ENCODE measurements at places on chromosomes 6 and 20.
A peak's percentile ranks its signal among the peaks of the same experiment; 100 is the strongest.

DNA sequence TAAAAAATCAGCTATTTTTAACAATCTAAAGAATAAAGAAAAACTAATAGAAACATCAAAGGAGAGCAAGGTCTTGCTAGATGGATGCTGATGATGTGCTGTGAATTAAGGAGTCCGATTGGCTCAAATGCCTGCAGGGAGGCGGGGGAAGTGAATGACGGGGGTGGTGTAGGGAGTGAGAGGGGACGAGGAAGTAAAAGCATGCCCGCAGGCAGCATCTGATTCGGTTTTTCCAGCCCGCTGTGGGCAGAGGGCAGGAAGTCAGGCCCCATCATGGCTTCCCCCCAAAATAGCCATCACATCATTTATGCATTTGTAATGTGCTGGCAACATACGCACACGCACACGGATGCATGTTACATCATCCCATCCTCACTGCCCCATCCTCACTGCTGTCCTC, 10.3 kb downstream of the RSPO4 start:
- no peak for DNase-seq

DNA sequence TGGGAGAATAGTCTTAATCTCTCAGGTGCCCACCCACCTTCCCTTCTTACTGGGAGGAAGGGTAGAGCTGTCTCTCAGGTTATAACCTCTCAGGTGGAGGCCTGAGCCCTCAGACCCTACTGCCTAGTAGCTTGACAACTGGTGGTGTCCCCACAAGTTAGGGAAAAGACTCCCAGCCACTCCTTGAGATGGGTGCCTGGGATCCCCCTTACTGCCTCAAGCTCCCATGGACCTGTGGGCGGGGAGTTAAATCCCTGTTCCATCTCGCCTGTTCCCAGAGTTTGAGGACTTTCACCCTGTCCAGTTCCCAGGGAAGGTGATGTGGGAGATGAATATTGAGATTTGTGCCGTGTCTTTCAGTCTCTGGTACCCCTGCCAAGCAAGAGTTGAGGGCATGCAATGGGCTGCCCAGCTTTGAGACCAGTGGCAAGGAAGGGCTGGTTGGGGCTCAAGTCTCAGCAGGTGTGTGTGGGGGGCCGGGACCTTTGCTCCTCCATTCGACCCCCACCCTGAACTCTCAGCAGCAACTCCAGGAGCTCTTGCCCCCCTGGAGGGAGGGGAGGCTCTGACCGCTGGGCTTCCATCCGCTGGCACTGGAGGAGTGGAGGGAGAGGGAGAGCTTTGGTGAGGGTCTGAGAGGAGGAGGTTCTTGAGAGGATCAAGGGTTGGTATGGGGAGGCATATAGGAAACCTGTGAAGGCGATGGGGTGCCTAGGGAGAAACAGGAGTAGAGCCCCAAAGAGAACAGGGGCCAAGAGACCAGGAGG, 1.1 kb upstream of the PBX2 start:
- DNase-seq, result no peak

GRCh38 chr20:44422083-44422482, 53.6 kb upstream of the TTPAL start:
- no peak for DNase-seq

GRCh38 chr6:104325341-104326172, 534.2 kb downstream of the HACE1 start:
- no peak for DNase-seq

DNA sequence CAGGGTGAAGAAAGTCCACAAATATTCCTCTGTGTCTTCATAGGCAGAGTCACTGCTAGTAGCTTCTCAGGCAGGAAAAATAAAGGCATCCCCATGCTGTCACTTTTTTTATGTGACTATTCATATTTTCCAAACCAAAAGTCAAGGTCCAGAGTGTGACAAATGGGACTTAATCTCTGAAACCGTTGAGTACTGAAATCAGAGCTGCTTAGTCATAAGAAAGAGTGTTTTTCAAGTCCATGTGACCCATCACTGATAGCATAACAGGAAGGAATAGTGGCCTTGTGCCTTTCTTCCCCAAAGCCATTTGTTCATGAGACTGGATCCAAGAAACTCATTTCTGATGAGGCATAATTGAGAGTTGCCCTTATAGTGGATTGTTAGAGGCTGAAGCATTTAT, 210.3 kb upstream of the TSHZ2 start:
- no peak for DNase-seq

- no peak for DNase-seq
Observed at GRCh38 chr6:101231606-101232235, 161.8 kb upstream of the GRIK2 start.

- DNase-seq, result no peak
Observed at GRCh38 chr20:15619341-15619740, 953.9 kb downstream of the KIF16B start.

- no peak for DNase-seq
Observed at GRCh38 chr6:64926051-64926450, 781.0 kb downstream of the EYS start.

DNA sequence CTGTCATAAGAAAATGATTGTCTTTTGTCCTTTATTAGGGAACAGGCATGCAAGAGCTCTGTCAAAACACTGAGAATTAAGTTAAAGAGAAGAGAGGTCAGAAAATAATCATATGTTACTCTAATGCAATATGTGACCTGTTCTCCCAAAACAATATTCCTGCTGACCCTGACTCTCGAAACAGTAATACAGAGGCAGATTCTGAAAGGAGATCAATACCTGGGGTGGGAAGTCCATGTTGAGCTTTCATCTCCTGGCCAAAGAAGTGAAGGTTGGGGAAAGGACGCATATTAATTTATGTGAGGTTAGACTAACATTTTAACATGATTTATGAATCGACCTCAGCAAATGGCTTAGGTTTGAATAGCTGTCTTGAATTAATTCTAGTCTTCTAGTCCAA, 243.0 kb downstream of the PTPRK start:
- no peak for DNase-seq

GRCh38 chr6:157896932-157897331, 73.9 kb downstream of the SNX9 start:
- DNase-seq, result no peak

DNA sequence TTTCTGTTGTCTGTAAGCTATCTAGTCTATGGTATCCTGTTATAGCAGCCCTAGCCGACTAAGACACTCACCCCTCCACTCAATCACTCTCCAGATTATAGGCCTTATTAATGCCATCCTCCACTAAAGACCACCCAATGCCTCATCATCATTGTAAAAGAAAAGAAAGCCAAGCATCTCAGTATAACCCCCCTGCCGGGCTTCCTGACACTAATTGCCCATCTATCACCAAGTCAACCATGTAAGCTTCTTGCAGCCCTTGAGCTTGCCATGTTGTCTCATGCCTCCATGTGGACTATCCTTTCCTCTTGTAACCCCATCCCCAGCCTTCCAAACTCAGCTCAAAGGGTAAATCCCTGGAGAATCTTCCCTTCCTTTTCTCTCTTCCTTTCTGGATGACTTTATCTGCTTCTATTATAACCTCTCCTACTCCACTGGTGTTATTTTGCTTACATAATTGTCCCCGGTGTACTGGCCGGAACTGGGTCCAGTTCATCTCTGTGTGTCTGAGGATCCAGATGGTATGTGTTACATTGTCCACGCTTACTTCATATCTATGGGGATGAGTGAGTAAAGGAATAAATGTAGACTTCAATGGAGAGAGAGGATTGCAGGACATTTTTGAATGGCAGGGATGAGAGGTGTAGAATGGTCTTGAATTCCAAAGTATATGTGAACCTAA, 202.9 kb upstream of the SOX4 start:
- no peak for DNase-seq

- peak; percentile 81 for DNase-seq
Observed at GRCh38 chr6:436308-437036, 44.9 kb downstream of the IRF4 start.

- DNase-seq, result no peak
Observed at GRCh38 chr6:45423111-45423823, 45.5 kb upstream of the SUPT3H start.

DNA sequence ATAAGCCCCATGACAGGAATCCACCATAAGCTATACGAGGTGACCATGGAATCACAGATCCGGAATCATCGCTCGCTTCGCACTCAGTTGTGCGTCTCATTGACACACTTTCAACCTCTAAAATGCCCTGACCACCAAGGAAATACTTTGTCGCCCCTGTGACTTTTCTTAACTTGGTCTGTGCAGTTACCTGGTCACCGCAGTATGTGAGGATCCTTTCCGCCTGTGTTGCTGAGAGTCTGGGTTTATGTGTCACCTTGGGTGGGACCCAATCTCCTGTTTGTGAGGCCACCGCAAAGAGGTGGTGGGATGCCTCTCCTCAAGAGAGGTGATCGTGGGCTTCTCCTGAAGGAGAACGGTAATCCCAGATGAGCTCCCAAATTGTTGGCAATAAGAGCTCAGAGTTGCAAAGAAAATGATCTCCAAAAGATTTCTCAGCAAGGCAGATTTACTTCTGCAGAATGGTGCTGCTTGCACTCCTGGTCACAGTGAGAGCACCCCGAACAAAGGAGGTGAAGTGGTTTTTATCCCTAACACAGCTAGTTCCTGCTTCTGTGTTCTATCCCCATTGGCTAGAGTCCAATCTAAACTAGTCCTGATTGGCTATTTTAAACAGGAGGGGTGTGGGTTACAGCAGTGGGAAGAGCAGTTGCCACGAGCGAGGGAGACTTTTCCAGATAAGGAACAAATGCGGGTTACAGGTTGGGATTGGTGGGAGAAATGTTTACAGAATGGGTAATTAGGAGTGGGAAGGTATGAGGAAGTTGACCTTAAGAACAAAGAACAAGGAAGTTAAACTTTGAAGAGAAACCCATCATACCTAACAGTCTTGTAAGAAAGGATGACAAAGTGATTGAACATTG, 9.1 kb upstream of the ZNFX1 start:
- no peak for DNase-seq
